ENCODE measurements at places on chromosomes 7 and 10. TPM values are rescaled to one million over a fixed set of nuclear protein-coding genes. Genes with fewer than 3 reads are reported as not detected.

SUV39H2 gene
- 40.5 TPM for total RNA-seq

CDC14C gene
- not detected for total RNA-seq

DTX2 gene
- total RNA-seq: 36.5 TPM

- no peak for DNase-seq
- no peaks in the 10 kb centered on the region for H3K27me3 ChIP-seq
- H3K27ac ChIP-seq: no peak overlapping the region
- no peak overlapping the region for H3K4me3 ChIP-seq
These were observed 215.7 kb upstream of the CDC14C start for GRCh38 chr7:48708635-48709034.

- peaks cover 7% of the 10 kb centered on the region for H3K27me3 ChIP-seq
- no peak overlapping the region for H3K27ac ChIP-seq
- DNase-seq: no peak
- peaks cover 12% of the 10 kb centered on the region for H3K4me1 ChIP-seq
- H3K36me3 ChIP-seq: no peaks in the 10 kb centered on the region
These were observed 8.0 kb upstream of the ZMIZ1 start for GRCh38 chr10:79060641-79061255.

DNA sequence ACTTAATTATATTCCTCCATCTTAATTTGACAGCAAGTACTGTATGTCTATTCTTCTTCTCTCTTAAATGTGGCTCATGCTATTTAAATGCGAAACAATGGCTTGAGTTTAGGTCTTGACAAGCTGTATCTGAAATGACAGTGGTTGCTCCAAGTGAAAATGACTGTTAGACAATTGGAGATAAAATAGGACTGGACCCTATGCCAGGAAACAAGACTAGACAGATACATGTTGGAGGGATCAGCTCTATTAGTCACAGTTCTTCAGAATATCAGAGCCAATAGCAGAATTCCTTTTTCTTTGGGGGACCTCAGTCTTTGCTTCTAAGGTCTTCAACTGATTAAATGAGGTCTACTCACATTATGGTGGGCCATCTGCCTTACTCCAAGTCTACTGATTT, 25.8 kb downstream of the KIAA1217 start:
- H3K27ac ChIP-seq: no peak overlapping the region
- no peak for DNase-seq
- no peaks in the 10 kb centered on the region for H3K4me1 ChIP-seq
- H3K36me3 ChIP-seq: no peaks in the 10 kb centered on the region

DNA sequence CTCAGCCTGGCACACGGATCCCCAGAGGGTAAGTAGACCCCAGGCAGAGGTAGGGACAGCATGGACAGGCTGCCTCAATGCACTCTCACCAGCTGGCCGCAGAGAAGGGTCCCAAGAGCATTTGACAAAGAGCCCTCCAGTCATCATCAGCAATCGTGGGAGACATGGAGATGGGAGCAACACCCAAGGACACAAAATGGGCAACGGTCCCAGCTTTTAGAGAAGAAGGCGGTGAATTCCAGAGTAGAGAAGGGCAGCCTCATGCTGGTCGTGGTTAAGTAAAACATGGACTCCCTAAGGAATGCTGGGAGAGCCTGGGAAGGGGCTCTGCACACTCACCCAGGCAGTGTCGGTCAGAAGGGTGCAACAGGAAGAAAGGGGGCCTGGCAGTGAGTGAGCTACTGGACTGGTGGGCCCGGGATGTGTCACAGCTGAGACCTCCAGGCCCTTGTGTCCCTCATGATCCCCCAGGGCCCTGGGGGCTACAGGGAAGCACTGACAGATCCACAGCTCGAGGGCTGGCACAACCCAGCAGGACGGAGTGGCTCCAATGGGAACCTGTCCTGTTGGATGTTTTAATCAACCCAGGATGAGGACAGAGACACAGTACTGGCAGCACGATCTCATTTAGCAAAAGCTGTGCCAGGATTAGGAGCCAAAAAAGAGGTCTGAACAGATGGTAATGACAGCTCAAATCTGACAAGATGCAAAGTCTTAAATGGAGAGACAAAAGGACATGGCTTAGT, 147.1 kb downstream of the NEURL1 start:
- H3K27me3 ChIP-seq: no peaks in the 10 kb centered on the region
- no peak overlapping the region for H3K4me3 ChIP-seq
- H3K4me1 ChIP-seq: no peaks in the 10 kb centered on the region
- H3K27ac ChIP-seq: no peak overlapping the region
- no peaks in the 10 kb centered on the region for H3K36me3 ChIP-seq
- DNase-seq: no peak

- no peaks in the 10 kb centered on the region for H3K4me1 ChIP-seq
- no peaks in the 10 kb centered on the region for H3K27me3 ChIP-seq
- no peak for DNase-seq
- no peaks in the 10 kb centered on the region for H3K36me3 ChIP-seq
- no peak overlapping the region for H3K4me3 ChIP-seq
These were observed 384.6 kb upstream of the ADARB2 start for GRCh38 chr10:2121929-2122328.

All from natural killer cell treated with Interleukin-12 subunit alpha and Interleukin-12 subunit beta and Interleukin-15 and Interleukin-18, amount 100 ng/mL, for 72 hours (primary cell).